Dorsolateral prefrontal cortex (tissue), 122 donors: ENCODE measurements at places on chromosomes 4 and X.

DNA sequence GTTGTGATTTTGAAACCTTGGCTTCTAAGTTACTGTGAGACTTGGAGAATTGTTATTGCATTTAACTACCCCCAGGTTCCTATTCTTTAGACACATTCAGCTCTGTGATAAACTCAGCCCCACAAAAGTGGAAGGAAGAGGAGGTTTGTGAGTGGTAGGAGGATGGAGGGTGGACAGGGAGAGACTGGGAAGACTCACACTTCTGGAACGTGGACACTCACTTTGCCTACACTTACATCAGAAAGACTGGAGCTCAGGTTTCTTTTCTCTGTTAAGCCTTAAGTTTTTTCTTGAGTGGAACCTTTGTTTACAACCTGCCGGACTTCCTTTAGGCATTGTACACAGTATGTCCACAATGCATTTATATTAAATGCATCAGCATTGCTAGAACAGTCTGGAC lies 99.0 kb downstream of the AREG start:
- DNase-seq, result no peak

DNA sequence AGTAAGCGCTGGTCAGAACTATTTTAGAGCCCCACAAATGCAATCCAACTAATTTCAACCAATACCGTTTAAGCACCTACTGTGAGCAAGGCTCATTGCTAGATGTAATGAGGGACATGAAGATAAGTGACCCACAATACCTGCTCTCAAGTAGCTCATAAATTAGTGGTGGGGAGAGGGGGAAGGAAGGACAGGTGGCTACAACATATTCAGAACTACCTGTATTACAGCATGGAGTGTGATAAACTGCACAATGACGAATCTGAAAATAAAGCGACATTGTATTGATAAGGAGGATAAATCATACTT lies 311.6 kb upstream of the DIAPH2 start:
- DNase-seq, result no peak

- DNase-seq, result no peak
Measured at GRCh38 chrX:38552721-38553120, 8.6 kb upstream of the TSPAN7 start.

- no peak for DNase-seq
Measured at GRCh38 chrX:149827254-149827653, 45.5 kb downstream of the MAGEA9 start.

GRCh38 chrX:30301963-30302362 lies 7.2 kb downstream of the NR0B1 start:
- DNase-seq, result no peak
